NCI-H460 (cell line): ENCODE measurements at places on chromosomes 2 and 18. TPM values are rescaled to one million over a fixed set of nuclear protein-coding genes. Genes with fewer than 3 reads are reported as not detected.

- DNase-seq: no peak
These were observed 532.3 kb downstream of the PID1 start for GRCh38 chr2:228738671-228739380.

XIRP2 gene
- not detected in 2 replicates for total RNA-seq

- DNase-seq: no peak
These were observed 617.4 kb downstream of the CCDC85A start for GRCh38 chr2:56801214-56801613.

DNA sequence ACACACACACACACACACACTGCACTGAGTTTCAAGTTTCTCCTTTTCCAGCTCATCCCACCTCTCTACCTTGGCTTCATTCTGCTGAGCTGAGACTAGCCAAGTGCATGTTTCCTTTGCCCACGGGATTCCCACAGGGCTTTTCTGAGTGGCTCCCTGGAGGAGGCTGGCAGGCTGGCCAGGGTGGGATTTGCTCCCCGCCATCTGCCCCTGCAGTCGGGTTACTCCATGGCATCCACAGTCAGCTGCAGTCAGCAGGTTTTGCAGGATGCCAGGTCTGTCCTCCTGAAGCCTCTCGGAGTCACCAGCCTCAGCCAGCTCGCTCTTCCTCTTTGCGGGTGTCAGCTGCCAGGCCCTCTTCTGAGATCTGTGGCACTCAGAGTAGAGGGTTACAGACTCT is 783.7 kb upstream of the SOX11 start:
- no peak for DNase-seq

TUBA3E gene
- not detected in 2 replicates for total RNA-seq

PJVK gene
- 0.40 and 1.0 TPM in 2 replicates for total RNA-seq

DNA sequence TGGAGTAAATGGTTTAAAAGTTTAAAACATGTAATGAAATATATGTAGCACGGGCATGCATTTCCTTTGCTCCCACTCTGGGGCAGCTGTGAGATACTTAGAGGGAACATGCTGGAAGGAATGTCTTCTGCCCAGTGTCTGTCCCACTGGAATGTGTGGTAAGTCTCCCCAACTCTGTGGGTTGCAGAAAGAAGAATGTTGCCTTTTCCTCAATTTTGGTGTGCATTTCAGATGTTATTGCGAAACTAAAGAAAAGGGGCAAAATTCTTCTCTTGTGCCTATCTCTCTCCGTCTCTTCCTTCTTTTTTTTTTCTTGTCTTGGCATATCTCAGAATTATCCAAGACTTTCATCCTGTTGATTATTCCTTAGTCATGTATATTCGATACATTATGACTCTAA is 201.1 kb downstream of the SH3RF3 start:
- no peak for DNase-seq

GRCh38 chr18:34834897-34835296 is 124.8 kb downstream of the DTNA start:
- no peak for DNase-seq

MSH6 gene
- 46.9 and 56.2 TPM in 2 replicates for total RNA-seq

HOXD4 gene
- total RNA-seq: not detected in 2 replicates

DNA sequence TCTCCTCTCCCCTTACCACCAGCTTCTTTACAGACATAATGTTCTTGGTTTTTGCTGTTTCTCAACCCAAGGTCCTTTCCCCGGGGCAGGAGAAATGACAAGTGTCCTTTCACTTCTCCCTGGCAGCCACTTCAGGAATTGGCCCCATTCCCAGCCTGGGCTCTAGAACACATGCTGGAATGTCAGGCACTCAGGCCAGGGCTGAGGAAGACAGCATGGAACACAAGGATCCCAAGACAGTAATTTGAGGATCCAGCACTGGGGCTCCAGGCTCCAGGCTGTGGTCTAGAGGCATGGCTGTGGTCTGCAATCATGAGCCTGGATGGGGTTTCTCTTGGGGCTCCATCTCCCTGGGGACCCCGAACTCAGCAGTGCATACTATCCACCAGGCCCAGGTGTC is 201.4 kb downstream of the CELF4 start:
- DNase-seq: no peak

DNA sequence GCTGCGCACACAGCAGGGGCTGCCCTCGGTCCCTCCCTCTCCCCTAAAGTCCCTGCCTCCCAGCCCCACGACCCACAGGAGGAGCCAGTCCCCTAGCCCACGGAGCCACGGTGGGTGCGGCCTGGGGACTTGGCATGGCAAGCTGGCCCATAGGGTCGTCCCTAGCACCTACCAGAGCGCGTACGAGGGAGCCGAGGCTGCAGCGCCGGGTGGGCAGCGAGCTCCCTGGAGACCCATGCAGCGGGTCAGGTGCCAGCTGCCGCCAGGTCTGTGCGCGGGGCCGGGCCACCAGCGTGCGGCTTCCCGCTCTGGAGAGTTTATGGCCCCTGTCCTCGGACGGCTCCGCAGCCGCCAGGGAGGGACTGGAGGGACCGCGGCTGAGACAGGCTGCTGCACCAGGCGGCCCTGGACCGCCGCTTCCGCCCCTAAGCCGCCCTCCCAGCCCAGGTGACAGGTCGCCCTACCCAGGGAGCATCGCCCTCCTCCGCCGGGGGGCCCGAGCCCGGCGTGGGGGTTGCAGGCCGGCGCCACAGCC is 273.6 kb downstream of the CCDC74A start:
- DNase-seq: no peak

- no peak for DNase-seq
These were observed 5.8 kb downstream of the SMIM21 start for GRCh38 chr18:75421656-75422055.

GRCh38 chr2:182509216-182509615 is 82.4 kb upstream of the PDE1A start:
- no peak for DNase-seq

- no peak for DNase-seq
These were observed 700.7 kb downstream of the SATB2 start for GRCh38 chr2:198757069-198757468.

- no peak for DNase-seq
These were observed 276.1 kb downstream of the RDH14 start for GRCh38 chr2:18284331-18284730.

SRD5A2 gene
- 0.05 TPM in 1 of 2 replicates, not detected in the other for total RNA-seq

- no peak for DNase-seq
These were observed 86.9 kb downstream of the RDH14 start for GRCh38 chr2:18473241-18474181.

- no peak for DNase-seq
These were observed 98.0 kb downstream of the STK39 start for GRCh38 chr2:168149150-168149974.

GRCh38 chr18:40642692-40643229 is 1312.3 kb upstream of the PIK3C3 start:
- DNase-seq: no peak

GRCh38 chr2:98461498-98462049 is 16.9 kb downstream of the INPP4A start:
- DNase-seq: no peak

DNA sequence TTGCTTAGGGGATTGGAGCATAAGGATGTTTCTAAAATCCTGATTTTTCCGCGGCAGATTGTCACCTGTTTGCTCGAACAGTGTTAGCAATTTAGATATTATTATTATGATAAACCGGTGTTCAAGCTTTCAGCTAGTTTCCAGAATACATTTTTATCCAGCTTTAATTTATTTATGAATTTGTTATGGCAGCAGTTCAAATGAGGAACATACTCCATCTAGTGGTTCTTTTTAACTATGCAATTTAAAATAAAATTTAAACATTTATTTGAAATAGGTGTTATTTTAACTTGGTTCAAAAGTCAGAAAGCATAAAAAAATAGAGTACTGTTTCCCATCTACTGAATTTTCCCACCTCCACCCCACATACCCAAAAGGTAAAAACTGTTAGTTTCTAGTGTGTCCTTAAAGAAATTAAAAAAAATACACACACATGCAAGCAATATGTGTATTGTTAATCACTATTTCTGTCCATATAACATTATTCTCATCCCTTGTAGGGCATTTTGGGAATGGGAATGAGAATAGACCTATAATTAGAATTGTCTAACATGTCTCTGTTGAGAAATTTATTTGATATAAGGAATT is 23.2 kb downstream of the ACOXL start:
- no peak for DNase-seq

DNA sequence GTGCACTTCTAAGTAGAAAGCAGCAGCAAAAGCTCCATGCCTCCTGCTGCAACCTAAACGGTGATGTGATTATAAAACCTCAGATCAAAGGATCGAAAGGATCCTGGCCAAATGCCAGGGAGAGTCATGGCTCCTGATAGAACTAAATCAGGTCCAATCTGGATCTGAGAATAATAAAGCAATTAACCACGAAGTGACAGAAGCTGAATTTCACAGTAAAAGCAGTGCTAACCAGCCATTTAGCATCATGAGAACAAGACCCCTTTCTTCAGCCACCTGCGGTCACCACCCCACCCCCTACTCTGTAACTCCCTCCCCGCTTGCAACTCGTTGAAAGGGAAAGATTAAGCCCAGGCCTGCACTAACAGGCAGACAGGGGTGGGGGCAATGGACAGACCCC is 748.7 kb downstream of the BCL11A start:
- no peak for DNase-seq

DNA sequence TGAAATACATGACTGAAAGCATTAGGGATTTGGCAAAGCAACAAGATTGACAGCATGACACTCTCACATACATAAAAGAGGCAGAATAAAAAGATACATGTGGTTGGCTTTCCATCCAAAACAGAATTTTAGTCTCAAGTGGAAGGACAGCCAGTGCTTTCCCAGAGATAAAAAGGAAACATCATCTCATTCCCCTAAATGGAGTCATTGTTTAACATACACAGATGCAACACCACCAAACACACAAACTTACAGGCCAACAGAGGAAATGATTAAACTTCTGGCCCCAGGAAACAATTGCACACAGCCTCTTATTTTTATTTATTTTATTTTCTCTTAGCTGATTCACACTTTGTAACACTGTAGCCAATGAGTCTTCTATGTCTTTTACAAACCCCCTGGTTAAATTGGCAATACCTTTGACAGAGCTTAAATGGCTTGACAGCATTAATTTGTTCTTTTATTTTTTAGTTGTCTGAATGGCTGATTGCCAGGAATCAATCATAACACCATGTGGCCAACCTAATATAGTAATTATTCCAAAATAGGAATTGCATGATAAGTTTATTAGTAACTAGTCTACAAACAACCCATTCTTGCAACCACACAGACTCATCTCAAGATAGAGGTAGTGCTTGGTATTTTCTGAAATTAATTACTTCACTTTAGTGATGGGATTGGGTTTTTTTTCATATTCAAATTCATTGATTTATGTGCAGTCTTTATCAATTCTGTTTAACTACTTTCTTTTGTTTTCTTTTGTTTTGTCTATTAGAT is 190.5 kb downstream of the RND3 start:
- no peak for DNase-seq

DNA sequence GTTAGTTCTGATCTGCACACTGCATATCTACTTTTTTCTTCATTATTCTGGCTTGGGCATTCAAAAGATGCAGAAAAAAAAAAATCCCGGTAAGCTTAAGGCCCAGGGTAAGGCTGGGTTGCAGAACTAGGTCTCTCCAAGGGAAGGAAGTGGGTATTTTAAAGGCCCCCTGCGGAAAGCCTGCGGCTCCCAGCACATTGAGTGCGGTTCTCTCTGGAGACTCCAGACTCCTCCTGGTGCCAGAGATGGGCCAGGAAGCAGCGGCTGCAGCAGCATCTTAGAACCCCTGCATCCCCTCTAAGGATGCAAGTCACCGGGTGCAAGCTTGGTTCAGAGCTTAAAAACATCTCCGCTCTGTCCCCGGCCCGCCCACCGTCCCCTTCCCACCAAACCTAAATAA is 49.5 kb downstream of the TGIF1 start:
- DNase-seq: no peak

DNA sequence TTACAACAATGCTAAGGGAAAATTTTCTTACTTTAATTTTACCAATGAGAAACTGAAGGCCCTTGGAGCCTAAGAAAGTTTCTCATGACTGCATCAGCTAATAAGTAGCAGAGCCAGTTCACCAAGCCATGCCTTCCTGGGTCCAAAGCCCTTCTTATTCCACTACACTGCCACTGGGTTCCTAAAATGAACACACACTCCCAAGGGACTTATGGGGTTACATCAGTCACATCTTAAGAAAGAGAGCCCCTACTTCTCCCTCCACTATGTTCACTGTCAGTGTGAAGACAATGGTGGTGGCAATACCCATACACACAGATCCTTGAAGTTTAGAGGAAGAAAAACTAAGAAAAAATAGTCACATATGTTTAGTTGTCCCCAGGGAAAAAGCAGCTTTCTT is 20.6 kb downstream of the MBD2 start:
- no peak for DNase-seq

DNA sequence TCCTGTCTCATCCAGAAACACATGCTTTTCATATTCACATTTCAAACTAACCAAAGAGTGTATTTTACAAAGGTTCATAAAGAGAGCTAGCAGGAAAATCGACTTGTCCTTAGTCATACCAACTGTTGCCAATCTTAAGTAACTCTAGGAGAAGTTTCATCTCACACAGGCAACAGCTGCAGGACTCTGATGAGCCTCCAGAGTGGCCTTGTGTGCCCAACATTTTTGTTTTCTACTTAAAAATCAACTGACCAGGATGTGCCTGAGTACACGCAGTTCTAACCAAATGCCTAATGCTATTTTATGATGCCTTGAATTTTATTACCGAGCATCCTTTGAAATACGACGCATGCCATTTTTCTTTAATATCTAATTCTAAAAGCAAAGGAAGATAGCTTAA is 595.9 kb upstream of the LRRTM4 start:
- no peak for DNase-seq

- DNase-seq: no peak
These were observed 101.5 kb downstream of the CDH7 start for GRCh38 chr18:65852273-65852672.

GRCh38 chr2:225090746-225091145 is 48.5 kb upstream of the DOCK10 start:
- DNase-seq: no peak

GRCh38 chr2:164061129-164061746 is 325.4 kb upstream of the FIGN start:
- DNase-seq: peak; percentile 45

- DNase-seq: no peak
These were observed 41.8 kb downstream of the NCK2 start for GRCh38 chr2:105786231-105787230.

- DNase-seq: no peak
These were observed 115.6 kb downstream of the SEPTIN10 start for GRCh38 chr2:109497911-109498870.

DNA sequence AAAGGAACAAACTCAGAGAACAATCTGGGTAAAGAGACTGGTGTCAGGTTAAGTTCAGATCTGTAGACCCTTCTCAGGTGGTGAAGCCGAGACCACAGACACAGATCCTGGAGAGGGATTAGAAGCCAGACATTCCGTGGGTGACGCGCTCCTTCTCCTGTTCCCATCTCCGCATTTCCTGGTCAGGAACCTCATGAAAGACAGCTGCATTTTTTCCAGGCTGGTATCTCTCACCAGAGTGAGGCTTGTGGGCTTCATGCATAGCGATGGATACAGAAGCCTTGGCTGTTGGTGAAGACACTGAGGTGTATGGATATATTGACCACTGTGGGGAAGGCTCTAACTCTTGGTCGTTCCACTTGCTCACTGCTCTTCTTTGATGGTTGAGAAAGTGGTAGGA is 152.6 kb downstream of the FAM210A start:
- no peak for DNase-seq

PCARE gene
- not detected in 2 replicates for total RNA-seq
